CD4-positive, alpha-beta T cell treated with Interleukin-21 for 1 hour (primary cell): ENCODE measurements at places on chromosomes 5 and 9.

GRCh38 chr9:126320158-126320922 is 6.3 kb upstream of the MVB12B start:
- peak; percentile 26 for DNase-seq

DNA sequence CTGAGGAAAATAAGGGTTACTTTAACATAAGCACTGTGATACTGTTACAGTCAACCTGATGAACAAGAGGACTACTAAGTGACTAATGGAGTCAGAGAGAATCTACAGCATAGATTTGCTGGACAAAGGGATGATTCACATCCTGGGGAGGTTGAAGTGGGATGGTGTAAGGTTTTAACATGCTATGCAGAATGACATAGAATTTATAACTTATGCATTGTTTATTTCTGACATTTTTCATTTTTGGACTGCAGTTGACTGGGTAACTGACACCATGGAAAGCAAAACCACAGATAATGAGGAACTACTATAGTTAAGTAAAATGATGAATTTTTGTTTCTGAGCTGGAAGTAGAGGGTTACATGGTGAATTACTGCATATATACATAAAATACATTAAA is 389.2 kb downstream of the MAT2B start:
- no peak for DNase-seq

DNA sequence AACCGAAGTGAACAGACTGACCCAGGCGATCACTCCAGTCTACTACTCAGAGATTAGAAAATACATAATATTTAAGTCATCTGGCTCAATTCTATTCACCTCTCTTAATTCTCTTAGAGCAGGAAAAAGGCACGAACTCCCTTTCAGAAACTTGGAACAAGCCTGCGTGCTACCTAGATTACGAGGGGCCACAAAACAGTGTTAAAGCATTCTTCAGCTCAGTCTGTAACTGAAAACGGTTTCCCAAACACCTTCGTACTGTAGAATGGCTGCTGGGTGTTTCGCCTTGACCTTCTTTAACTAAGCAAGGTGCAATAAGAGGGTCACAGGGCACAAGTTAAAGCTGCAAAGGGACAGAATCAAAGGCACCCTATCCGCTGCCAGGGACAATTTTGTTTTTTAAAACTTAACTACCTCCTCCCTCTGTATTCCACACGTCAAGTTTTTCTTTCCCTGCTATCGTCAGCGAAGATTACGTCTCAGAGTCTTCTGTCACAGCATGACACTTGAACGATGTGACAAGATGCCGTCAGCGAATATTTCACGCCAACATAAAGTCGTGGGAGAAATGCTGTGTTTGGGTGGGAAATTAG is 687 bp downstream of the LYSMD3 start:
- peak; percentile 49 for DNase-seq

- no peak for DNase-seq
Observed at GRCh38 chr5:139804800-139805397, 9.3 kb downstream of the PSD2 start.

GRCh38 chr5:168844922-168845296 is 265.7 kb upstream of the PANK3 start:
- no peak for DNase-seq
